ENCODE measurements at places on chromosomes 12 and 14.
A peak's percentile ranks its signal among the peaks of the same experiment; 100 is the strongest.

- H3K4me3 ChIP-seq: no peak overlapping the region
- H3K36me3 ChIP-seq: no peaks in the 10 kb centered on the region
- H3K27ac ChIP-seq: no peak overlapping the region
- H3K4me1 ChIP-seq: no peaks in the 10 kb centered on the region
- DNase-seq: no peak
- no peaks in the 10 kb centered on the region for H3K27me3 ChIP-seq
These were observed 2.5 kb downstream of the SCN8A start for GRCh38 chr12:51593539-51593938.

GRCh38 chr12:91594715-91595114 lies 412.1 kb upstream of the DCN start:
- no peak for DNase-seq
- H3K27ac ChIP-seq: no peak overlapping the region
- H3K36me3 ChIP-seq: no peaks in the 10 kb centered on the region
- H3K4me3 ChIP-seq: no peak overlapping the region
- no peaks in the 10 kb centered on the region for H3K27me3 ChIP-seq
- no peaks in the 10 kb centered on the region for H3K4me1 ChIP-seq

- no peak overlapping the region for H3K4me3 ChIP-seq
- H3K36me3 ChIP-seq: no peaks in the 10 kb centered on the region
- peaks cover 23% of the 10 kb centered on the region for H3K4me1 ChIP-seq
These were observed 238.0 kb upstream of the DDHD1 start for GRCh38 chr14:53391156-53391555.

DNA sequence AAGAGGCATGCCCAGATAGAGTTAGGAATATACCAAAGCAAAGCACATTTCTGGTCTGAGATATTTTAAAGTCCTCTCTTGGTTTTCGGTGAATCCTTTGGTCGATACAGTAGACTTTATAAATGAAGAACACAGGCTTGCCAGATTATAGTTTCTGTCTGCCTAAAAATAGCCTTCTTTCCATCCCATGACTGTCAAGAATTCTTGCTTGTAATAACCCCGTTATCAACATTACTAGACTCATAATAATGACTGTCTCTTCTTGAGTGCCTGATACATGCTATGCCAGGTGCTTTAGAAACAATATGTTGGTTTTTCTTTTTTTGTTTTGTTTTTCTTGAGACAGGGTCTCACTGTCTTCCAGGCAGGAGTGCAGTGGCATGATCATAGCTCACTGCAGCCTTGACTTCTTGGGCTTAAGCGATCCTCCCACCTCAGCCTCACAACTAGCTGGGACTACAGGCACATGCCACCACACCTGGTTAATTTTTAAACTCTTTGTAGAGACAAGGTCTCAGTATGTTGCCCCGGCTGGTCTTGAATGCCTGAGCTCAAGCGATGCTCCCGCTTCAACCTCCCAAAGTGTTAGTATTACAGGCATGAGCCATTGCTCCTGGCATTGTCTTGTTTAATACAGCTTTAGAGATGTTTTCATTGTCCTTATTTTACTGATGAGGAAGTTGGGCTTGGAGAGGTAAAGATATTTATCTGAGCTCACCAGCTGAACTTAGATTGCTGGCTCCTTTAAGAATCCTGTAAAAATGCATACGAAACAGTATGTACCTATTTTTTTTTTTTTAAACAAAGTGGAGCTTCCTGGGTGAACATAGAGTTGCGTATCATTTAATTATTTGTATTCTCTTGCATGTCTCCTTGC lies 30.4 kb downstream of the CHST11 start:
- DNase-seq: no peak
- H3K4me1 ChIP-seq: no peaks in the 10 kb centered on the region
- H3K27ac ChIP-seq: no peak overlapping the region
- H3K4me3 ChIP-seq: no peak overlapping the region
- H3K36me3 ChIP-seq: no peaks in the 10 kb centered on the region

- DNase-seq: no peak
- H3K27me3 ChIP-seq: peaks cover 28% of the 10 kb centered on the region
- H3K27ac ChIP-seq: no peak overlapping the region
- H3K36me3 ChIP-seq: no peaks in the 10 kb centered on the region
- H3K4me3 ChIP-seq: no peak overlapping the region
These were observed 47.7 kb downstream of the SPRING1 start for GRCh38 chr12:116689979-116690744.

DNA sequence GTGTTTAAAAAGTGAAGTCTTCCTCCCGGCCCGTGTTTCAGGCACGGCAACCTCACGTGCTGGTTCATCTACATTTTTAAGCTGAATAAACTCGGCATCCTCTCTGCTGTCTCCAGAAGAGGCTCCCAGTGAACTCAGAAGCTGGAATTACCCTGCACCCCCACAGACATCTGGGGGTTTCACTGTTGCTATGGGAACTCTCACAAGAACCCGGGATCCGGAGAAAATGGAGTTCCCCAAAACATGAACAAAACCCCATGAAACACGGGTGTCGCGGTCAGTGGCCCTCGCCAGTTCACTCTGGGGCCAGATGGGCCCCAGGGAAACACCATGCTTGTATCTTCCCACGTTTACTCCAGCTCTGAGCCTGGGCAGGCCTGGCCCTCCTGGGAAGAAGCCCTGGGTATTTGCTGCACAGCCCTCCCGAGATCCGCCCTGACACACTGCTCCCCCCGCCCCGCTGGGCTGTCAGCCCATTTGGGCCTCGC lies 143.7 kb downstream of the PIWIL1 start:
- no peaks in the 10 kb centered on the region for H3K27me3 ChIP-seq
- H3K4me1 ChIP-seq: no peaks in the 10 kb centered on the region
- H3K4me3 ChIP-seq: no peak overlapping the region
- no peak for DNase-seq
- no peak overlapping the region for H3K27ac ChIP-seq
- H3K36me3 ChIP-seq: no peaks in the 10 kb centered on the region

- H3K27ac ChIP-seq: no peak overlapping the region
- H3K4me1 ChIP-seq: no peaks in the 10 kb centered on the region
- no peak for DNase-seq
These were observed 101.9 kb downstream of the NPAS3 start for GRCh38 chr14:33040372-33041140.

- no peaks in the 10 kb centered on the region for H3K4me1 ChIP-seq
- H3K36me3 ChIP-seq: no peaks in the 10 kb centered on the region
- no peak overlapping the region for H3K27ac ChIP-seq
- no peak overlapping the region for H3K4me3 ChIP-seq
These were observed 160.4 kb downstream of the EFCAB11 start for GRCh38 chr14:89794096-89794495.

DNA sequence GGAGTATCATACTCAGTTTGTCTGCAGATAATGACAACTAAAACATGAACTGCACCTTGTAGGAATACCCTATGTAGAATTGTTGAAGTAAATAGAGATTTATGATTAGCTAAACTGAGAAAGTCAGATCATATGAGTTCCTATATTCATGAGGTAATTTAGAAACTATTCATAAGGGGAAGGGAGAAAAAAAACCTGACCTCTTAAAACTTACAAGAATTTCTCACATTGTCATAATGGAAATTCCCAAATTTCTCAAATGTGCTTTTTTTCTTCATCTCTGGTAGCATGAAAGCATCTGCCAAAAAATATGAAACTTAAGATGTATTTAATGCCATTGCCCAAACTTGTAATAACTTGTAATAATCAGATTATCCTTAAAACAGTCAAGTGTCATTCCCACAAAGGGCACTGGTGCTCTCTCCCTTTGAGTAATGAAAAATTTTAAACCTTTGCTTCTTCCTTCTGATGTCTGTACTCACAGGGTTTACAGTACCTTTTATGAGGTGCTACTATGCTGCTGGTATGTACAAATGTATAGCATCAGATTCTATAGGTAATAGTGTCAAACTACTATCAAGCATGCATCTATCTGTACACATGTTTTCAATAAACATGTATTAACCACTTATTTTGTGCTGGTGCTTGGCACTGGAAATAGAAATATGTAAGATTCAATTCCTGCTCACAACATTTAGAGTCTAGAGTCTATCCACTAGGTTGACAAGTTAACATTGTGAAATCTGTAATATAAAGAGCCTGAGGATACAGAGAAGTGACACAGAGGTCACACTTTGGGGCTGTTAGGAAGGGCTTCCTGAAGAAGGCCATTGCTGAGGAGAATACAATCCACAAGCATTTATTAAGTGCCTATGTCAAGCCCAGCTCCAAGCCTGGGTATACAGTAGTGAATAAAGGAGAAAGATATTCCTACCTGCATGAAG lies 17.4 kb upstream of the DRAM1 start:
- no peak overlapping the region for H3K4me3 ChIP-seq
- peaks cover 41% of the 10 kb centered on the region for H3K4me1 ChIP-seq
- H3K36me3 ChIP-seq: no peaks in the 10 kb centered on the region
- no peak overlapping the region for H3K27ac ChIP-seq

- H3K4me3 ChIP-seq: no peak overlapping the region
- DNase-seq: no peak
- H3K27me3 ChIP-seq: no peaks in the 10 kb centered on the region
- H3K4me1 ChIP-seq: peaks cover 4% of the 10 kb centered on the region
- no peaks in the 10 kb centered on the region for H3K36me3 ChIP-seq
These were observed 49.2 kb upstream of the SSTR1 start for GRCh38 chr14:38158468-38158867.

DNA sequence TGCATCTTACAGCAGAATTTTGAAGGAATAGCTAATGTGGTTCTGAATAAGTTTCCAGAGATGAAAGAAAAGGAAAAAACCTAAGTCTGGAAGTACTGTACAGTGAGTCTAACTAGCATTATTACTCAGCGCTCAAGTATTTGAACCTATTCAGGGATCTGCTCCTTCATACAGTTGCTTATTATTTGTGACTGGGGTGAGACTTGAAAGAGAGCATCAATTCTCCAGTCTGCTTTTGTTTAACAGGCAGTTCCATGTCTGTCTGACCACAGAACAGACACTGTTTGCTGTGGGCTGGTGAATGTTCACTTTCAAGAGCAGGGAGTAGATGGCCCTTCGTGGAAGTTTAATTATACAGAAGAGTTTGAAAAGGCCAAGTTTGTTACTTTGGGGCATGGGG lies 9.3 kb downstream of the ETV6 start:
- H3K4me1 ChIP-seq: peaks cover 6% of the 10 kb centered on the region
- no peaks in the 10 kb centered on the region for H3K27me3 ChIP-seq
- no peak overlapping the region for H3K27ac ChIP-seq
- DNase-seq: no peak
- H3K36me3 ChIP-seq: no peaks in the 10 kb centered on the region
- no peak overlapping the region for H3K4me3 ChIP-seq

DNA sequence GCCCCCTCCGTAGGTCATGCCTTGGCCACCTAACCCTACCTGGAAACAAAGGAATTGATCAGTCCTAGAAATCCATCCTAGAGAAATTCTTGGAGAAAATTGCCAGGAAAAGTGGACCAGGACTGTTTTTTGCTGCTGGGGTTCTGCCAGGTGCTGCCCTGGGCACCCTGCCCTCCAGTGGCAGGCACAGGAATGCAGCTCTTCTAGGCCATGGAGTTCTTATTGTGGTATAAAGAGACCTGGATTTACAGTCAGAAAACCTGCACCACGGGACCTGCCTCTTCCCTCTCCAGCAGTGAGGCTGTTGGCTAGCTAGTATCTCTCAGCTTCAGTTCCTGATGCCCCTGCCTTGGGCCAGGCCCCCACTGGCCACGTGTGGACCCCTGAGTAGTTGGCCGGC lies 59.7 kb downstream of the SLC24A4 start:
- no peak overlapping the region for H3K4me3 ChIP-seq
- H3K4me1 ChIP-seq: no peaks in the 10 kb centered on the region
- H3K27ac ChIP-seq: no peak overlapping the region
- no peaks in the 10 kb centered on the region for H3K27me3 ChIP-seq

GRCh38 chr12:91887957-91888356 lies 257.7 kb downstream of the BTG1 start:
- no peaks in the 10 kb centered on the region for H3K36me3 ChIP-seq
- H3K4me1 ChIP-seq: peaks cover 31% of the 10 kb centered on the region
- H3K27me3 ChIP-seq: no peaks in the 10 kb centered on the region
- no peak for DNase-seq
- H3K27ac ChIP-seq: no peak overlapping the region

- no peaks in the 10 kb centered on the region for H3K36me3 ChIP-seq
- no peak for DNase-seq
- H3K4me3 ChIP-seq: no peak overlapping the region
- no peaks in the 10 kb centered on the region for H3K4me1 ChIP-seq
- no peaks in the 10 kb centered on the region for H3K27me3 ChIP-seq
- H3K27ac ChIP-seq: no peak overlapping the region
These were observed 134.5 kb upstream of the NAV3 start for GRCh38 chr12:77696183-77696582.

GRCh38 chr12:69816082-69816481 lies 8.9 kb upstream of the MYRFL start:
- H3K4me1 ChIP-seq: peaks cover under 1% of the 10 kb centered on the region
- no peak overlapping the region for H3K4me3 ChIP-seq
- H3K27me3 ChIP-seq: no peaks in the 10 kb centered on the region

DNA sequence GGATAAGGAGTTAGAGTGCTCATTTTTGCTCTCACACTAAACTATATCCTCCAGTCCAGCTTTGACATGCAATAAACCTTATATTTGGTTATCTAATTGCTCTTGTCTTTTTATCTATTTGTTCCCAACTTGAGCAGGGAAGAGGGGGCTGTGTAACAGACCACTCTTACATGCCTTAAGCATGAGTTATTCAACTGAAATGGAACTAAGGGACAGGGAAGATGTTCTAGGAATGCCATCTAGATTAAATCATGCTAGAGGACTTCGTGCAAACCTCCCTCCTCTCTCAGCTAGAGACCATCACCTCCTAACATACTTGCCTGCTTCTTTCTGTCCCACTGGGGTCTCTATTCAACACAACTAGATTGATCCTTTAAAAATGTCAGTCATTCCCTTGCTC lies 20.6 kb downstream of the SPX start:
- no peaks in the 10 kb centered on the region for H3K27me3 ChIP-seq
- no peaks in the 10 kb centered on the region for H3K36me3 ChIP-seq
- no peaks in the 10 kb centered on the region for H3K4me1 ChIP-seq
- no peak overlapping the region for H3K27ac ChIP-seq
- DNase-seq: no peak

- no peak for DNase-seq
- H3K36me3 ChIP-seq: no peaks in the 10 kb centered on the region
- peaks cover 18% of the 10 kb centered on the region for H3K4me1 ChIP-seq
- H3K4me3 ChIP-seq: no peak overlapping the region
- peak overlapping the region; percentile 59 for H3K27ac ChIP-seq
These were observed 172.2 kb downstream of the SNAPC1 start for GRCh38 chr14:61934385-61934784.

DNA sequence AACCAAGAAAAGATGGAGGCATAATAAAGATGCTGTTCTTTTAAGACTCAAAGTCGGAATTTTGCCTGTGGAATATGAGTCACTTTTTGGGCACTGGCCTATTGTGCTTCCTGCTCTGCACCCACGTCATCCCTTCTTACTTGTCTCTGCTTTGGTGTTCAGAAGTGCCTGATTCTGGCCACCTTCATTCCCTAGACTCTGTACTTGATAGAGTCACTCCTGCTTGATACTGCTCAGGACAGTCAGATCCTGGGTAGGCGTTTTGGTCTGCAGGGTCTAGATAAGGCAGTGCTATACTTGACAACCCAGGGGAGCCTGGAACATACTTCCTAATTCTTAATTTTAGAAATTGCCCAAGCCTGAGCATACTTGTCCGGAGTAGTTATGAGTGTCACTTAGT lies 1.9 kb downstream of the LRRK2 start:
- no peak overlapping the region for H3K27ac ChIP-seq
- DNase-seq: no peak
- no peak overlapping the region for H3K4me3 ChIP-seq
- no peaks in the 10 kb centered on the region for H3K4me1 ChIP-seq

GRCh38 chr12:119804011-119804641 lies 73.0 kb downstream of the CIT start:
- H3K36me3 ChIP-seq: peaks cover 5% of the 10 kb centered on the region
- no peak overlapping the region for H3K27ac ChIP-seq
- no peak overlapping the region for H3K4me3 ChIP-seq
- peak; percentile 66 for DNase-seq

Measured in RWPE2 (cell line).